Erythroblast (primary cell): ENCODE measurements at places on chromosomes 7 and 10.

DNA sequence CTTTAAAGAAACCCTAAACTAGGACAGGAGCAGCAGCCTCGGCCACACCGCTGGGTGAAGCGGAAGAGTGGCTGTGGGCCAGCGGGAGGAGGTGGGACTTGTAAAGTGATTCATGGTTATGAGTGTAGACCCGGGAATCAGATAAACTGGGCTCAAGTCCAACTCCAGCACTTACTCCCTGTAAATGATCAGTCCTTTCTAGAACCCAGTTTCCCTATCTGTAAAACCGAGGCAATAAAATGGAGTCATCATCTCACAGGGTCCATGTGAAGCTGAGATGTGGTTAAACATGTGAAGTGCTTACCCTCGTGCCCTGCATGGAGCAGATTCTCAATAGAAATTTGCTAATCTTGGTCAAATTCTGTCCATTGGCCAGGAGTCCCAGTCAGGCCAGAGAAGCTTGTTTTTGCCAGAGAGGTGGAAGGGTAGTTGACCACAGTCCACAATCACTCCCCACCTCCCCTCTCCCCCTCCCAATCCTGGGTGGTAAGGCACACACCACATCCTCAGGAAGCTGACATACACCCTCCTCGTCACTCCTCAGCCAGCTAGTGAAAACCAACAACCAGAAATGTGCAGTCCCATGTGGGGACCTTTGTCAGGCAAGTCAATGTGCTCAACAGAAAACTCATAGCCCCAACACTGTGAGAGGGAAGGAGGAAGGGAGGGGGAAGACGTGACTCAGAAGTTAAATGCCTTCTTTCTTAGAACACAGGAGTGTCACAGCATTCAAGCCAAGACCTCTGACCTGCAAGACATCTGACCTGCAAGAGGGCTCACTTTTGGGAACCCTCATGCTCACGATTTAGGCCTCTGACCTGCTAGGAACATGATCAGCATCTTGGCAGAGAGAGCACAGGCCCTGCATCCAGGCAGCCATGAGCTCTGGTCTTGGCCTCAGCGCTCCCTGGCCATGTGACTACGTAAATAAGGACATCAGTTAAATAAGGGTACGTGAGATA is 145.1 kb downstream of the PLXNA4 start:
- DNase-seq = peak; percentile 4

- no peak for DNase-seq
Observed at GRCh38 chr7:12031186-12031585, 179.9 kb upstream of the TMEM106B start.

DNA sequence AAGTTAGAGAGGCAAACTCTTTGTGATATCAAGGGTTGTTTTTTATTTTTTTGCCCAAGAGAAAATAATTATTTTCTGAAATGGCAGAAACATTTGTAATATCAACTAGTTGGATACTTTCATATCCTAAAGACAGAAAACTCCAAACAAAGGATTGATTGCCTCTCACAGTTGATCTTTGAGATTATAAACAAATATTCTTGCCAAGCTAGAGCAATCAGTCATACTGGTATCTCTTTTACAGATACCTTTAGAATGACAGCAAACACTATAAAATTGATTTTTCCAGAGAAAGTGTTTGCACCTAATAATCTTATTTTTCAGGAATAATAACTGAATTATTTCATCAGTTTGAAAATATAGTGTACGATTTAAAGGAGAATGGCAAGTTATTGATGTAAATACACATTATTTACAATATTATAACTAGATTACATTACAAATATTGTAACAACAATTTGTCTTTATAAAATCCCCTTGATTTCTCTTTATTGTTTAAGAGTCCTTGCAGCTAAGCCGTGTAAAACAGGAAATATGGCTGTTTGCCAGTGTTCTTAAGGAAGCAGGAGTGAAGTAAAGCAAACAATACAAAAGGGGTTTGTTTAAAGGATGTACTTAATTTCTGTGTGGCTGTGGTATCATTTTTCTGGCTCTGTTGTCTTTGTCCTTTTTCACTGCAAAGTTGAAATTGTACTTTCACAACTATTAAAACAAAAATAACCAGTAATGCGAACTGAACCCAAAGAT is 58.4 kb downstream of the MAPK8 start:
- DNase-seq = no peak

- DNase-seq = no peak
Observed at GRCh38 chr7:136919820-136920219, 51.4 kb downstream of the CHRM2 start.

DNA sequence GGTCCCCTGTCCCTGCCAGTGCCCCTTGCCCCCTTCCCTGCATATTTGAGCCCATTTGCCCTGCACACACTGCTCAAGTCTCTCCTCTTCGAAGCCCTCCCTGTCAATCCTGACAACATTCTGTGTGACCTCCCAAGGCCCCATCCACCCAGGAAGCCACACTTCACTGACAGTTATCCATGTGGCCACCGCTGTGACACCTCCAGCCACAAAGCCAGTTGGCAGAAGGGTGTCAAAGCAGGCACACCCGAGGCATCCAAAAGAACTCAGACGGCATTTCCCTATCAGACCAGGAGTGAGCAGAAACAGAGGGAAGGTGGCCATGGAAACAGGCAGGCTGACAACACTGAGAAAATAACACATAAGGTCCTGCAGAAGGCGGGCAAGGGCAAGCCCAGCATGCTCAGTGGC is 4.6 kb downstream of the POLM start:
- no peak for DNase-seq

GRCh38 chr7:43834463-43835251 is 34.7 kb downstream of the MRPS24 start:
- DNase-seq = peak; percentile 64

GRCh38 chr7:2405601-2406345 is 2.4 kb downstream of the CHST12 start:
- peak; percentile 74 for DNase-seq

DNA sequence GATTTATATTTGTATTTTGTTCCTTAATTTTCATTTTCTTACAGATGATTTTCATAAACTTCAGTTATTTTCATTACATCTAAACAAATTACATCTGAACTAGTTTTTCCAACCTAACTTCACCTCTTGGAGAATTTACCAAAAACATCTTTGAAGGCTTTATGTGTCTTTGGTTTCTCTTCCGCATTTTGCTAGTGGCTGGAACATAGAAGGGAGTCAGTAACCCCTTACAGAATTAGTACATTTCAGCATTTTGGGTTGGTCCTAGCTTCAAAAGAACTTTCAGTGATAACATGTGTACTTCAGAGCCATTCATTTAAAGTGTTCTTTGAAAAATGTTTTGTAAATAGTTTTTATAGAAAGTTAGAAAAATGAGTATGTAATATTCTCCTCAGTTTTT is 169.8 kb upstream of the MTPN start:
- DNase-seq = no peak

DNA sequence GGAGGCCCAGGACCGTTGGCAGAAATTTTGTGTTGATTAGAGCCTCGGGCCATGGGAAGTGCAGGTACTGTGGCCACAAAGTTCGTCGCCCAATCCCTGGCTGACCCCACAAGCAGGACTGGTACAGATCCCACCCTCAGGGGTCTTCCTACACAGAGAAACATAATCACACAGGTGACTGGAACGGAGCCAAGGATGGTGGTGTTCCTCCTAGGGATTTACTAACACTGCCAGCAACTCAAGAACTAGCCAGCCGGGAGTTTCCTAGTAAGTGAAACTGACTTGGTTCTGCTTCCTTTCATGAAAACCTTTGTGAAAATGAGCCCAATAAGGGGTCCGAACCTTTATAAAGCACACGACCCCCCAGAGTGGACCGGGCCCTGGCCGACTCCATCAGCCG is 5.7 kb downstream of the CUX1 start:
- no peak for DNase-seq

DNA sequence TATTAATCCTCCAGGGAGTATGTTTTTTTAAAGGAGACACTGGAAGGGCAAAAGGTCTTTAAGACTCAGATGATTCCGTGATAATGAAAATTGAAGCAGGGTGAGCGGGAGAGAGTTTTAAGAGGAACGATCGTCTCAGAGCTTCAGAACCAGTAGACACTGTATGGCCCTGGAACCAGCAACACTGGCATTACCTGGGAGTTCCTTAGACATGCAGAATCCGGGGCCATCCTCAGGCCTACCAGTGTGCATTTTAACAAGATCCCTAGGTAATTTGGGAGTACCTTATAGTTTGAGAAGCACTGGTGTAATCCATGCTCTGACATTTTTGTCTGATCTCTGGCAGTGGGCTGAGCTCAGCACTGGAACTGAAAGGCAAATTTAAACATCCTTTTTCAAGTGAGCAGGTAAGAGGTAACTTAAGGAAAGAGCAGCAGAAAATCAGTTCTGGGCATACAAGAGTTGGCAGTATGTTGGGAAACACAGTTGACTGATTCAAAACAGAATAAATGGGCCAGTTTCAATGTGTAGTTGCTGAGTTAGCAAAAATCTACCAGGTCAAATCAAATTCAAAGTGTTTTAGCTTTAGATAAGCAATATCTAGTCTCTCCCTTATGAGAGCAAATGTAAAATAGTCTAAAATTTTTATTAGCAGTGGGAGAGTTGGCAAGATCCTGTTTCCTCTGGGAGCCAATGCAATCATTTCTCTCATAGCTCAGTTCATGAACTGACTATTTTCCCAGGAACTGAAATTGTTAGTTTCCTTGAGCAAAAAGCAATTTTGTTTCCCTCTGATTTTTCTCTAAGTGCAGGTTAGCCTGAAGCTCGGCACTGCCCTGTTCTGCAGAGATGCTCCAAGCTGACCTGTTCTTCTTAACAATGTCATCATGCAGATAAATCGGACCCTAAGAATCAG is 97.2 kb upstream of the ELMO1 start:
- no peak for DNase-seq

DNA sequence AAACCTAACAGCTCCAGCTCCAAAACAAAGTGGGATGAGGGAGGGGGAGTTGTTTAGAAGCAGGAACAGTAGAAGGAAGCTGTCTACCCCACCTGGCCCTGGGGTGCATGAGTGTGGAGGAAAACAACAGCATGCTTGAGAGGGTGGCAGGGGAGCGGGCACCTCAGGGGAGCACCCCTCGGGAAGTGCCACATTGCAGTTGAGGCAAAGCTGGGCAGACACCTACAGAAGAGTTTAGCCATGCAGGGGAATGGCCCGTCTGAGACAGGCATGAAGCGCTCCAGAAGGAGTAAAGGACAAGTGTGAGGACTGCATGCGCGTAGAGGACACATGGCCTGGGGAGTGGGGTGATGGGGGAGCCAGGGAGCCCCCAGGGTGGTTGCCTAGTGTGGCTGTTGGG is 18.1 kb downstream of the CHAT start:
- no peak for DNase-seq

GRCh38 chr10:876438-876837 is 55.1 kb downstream of the LARP4B start:
- DNase-seq = no peak

DNA sequence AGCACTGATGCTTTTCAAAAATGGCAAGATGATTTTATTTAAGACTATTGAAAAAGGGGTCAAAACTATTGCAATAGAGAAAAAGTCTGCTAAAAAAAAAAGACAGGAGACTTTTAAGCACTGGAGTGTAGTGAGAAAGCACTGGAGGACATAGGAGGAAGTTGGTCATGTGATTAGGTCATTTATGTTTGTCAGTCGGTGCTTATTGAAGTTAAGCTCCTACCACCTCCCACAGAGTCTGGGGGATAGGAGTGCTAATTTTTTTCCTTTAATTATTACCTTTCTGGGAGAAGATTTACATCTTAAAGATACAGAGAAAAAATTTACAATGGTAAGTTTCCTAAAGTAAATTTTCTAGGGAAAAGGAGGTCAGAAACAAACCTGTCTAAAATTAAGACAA is 80.2 kb upstream of the TMEM229A start:
- DNase-seq = no peak

- no peak for DNase-seq
Observed at GRCh38 chr10:51297438-51297837, 223.2 kb downstream of the PRKG1 start.

- no peak for DNase-seq
Observed at GRCh38 chr10:5659702-5660528, 6.5 kb downstream of the ASB13 start.

- DNase-seq = no peak
Observed at GRCh38 chr10:19977097-19977521, 160.9 kb downstream of the PLXDC2 start.

DNA sequence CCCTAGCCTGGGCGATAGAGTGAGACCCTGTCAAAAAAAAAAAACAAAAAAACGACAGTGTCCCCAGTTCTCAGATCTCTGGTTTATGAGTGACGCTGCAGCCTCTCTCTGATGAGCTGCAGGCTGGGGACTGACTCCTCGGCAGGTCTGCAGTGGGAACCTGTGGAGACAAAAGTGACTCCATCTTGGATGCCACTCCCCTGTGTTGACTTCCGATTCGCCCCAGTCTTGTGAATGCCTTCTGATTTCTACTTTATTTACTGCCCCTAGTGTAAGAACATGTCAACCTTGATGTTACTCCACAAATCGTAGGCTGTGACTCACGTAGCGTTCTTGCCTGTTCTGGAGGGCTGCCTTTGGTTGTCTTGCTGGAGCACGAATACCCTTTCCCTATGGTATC is 6.2 kb downstream of the TACR2 start:
- no peak for DNase-seq

GRCh38 chr7:4713183-4713784 is 31.2 kb downstream of the FOXK1 start:
- DNase-seq = no peak

DNA sequence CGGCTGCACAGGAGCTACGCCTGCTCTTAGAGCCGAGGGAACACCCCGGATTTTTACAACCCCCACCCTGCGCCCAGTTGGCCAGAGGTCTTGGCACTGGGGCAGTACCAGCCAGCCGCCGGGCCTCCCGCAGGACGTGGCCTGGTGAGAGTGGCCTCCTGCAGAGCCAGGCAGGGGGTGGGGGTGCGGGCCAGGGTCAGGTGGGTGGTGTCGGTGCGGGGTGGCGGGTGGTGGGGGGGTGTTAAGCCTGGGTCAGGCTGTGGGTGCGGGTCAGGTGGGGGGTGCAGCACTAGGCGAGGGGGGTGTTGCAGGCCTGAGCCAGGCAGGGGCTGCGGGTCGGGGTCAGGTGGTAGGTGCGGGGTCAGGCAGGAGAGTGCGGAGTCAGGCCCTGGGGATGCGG is 647 bp downstream of the ECHS1 start:
- DNase-seq = no peak

GRCh38 chr10:116263870-116264655 is 8.9 kb downstream of the GFRA1 start:
- no peak for DNase-seq

DNA sequence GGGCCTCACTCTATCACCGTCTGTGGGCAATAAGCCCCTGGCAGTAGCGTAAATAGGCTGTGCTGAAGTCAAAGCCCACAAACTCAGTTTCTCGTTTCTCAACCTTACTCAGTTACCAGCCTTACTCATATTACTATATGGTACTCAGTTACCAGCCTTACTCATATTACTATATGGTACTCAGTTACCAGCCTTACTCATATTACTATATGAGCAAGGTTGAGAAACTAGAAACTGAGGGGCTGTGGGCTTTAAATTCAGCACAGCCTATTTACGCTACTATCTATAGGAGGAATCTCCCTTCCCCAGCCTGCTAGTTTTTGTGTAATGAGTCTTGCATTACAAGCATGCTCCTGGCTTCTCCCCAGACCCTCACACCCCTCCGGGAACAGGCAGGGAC is 35.4 kb downstream of the CCDC3 start:
- no peak for DNase-seq

GRCh38 chr10:22617516-22617915 is 96.9 kb downstream of the PIP4K2A start:
- DNase-seq = peak; percentile 28

- no peak for DNase-seq
Observed at GRCh38 chr10:18005781-18006456, 54.2 kb downstream of the SLC39A12 start.
